ENCODE measurements at places on chromosomes 13 and 19.

GRCh38 chr19:46218160-46218559, 11.4 kb upstream of the IGFL1 start:
- DNase-seq = no peak

- no peak for DNase-seq
These were observed 274.7 kb downstream of the SUCLA2 start for GRCh38 chr13:47726394-47726793.

DNA sequence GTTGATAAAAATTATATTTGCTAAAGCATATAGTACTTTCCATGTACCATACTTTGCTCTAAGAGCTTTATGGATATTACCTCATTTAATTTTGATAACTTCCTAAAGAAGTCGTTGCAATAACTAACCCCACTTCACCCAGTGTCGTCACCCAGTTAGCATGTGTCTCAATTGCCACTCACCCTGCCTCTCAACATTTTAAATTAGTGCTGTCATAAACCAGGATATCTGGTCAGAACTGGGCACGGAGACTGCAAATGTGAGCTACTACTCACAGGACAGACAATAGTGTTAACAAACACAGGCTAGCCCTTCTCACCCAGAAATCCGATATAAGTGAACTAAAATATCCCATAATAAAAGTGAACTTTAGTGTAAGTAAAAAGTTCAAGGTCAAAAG, 430.6 kb downstream of the KLF12 start:
- no peak for DNase-seq

- DNase-seq = peak; percentile 22
These were observed 22.3 kb downstream of the NLRP11 start for GRCh38 chr19:55809381-55810058.

GRCh38 chr19:54343868-54344267, 4.9 kb upstream of the LILRA4 start:
- no peak for DNase-seq

GRCh38 chr19:16155128-16155527, 11.6 kb downstream of the HSH2D start:
- DNase-seq = no peak

DNA sequence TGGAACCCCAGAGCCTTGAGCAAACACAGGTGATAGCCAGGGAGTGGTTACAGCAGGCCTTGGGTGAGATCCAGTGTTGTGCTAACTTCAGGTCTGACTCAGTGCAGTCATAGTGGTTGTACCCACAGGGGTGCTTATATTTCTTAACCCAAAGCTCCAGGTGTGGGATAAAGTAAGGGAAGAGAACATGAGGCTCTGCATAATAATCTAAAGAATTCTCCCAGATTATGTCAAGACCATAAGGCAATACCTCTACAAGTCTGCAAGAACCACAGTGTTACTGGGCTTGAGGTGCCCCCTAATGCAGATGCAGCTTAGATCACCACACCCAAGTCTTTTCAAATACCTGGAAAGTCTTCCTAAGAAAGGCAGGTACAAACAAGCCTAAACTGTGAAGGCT, 485.4 kb downstream of the RFC3 start:
- DNase-seq = no peak

GRCh38 chr13:74129500-74130191, 4.6 kb downstream of the KLF12 start:
- DNase-seq = no peak

DNA sequence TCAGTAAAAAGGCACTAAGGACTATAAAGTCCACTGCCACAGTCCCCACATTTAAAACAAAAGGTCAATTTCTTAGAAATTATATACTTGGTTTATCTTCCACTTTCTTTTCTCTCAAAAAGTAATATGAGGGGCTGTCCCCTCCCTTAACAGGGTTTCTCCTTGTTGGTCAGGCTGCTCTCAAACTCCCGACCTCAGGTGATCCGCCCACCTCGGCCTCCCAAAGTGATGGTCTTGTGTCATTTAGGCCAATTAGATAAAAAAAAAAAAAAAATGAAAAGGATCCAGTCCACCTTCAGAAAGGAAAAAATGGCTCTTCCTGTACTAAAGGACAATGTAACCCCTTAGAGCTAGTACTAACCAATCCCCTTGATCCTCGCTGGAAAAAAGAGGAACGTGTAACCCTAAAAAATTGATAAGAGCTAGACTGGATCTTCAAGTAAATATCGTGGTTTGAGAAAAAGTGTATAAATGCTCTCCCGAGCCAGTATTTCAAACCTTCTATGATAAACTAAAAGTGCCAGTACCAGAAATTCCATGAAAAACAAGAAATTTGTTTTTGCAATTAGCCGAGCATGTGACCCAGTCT, 9.0 kb upstream of the CD70 start:
- DNase-seq = no peak

DNA sequence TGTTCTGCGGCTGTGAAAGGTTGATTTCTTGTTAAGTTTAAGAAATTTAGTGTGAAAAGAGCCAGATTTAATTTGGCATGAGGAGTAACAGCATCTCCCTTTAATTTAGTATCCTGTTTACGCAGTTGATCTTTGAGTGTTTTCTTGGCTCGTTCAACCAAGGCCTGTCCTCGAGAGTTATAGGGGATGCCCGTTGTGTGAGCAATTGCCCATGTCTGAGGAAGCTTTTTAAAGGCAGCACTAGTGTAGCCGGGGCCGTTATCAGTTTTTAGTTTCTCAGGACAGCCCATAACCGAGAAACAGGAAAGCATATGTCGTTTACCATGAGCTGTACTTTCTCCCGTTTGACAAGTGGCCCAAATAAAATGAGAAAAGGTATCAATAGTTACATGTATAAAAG, 47.5 kb upstream of the ZNF43 start:
- DNase-seq = no peak

DNA sequence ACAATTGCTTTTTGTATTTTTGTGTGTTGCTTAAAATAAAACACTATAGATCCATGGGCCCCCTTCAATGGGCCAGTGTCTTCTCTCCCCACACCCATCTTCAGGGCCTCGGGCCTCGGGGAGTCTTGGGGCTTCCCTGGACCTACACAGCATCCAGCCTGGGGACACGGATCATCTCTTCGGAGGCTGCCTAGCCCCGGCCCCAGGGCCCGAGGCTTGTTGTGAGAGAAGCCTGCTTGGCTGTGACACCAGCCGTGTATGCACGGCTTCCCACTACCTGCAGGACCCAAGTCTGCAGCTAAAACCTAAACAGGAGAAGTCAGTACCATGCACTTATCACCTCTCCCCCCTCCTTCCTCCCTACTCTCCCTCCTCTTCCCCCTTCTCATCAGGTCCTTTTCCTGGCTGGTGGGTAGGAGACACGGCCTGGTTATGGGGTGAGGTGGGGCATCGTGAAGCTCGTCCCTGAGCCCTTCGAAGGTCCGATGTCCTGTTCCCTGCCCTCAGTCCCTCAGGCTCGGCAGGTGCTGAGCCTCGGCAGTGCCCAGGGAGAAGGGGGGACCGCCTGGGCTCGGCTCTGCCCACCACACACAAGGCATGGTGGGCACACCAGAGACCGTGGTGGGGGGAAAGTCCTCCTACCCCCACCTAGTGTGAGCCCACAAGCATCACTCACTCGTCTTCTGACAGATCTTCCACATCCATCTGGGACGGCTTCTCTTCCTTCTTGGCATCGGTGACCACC, 9.5 kb downstream of the C13orf46 start:
- DNase-seq = no peak

DNA sequence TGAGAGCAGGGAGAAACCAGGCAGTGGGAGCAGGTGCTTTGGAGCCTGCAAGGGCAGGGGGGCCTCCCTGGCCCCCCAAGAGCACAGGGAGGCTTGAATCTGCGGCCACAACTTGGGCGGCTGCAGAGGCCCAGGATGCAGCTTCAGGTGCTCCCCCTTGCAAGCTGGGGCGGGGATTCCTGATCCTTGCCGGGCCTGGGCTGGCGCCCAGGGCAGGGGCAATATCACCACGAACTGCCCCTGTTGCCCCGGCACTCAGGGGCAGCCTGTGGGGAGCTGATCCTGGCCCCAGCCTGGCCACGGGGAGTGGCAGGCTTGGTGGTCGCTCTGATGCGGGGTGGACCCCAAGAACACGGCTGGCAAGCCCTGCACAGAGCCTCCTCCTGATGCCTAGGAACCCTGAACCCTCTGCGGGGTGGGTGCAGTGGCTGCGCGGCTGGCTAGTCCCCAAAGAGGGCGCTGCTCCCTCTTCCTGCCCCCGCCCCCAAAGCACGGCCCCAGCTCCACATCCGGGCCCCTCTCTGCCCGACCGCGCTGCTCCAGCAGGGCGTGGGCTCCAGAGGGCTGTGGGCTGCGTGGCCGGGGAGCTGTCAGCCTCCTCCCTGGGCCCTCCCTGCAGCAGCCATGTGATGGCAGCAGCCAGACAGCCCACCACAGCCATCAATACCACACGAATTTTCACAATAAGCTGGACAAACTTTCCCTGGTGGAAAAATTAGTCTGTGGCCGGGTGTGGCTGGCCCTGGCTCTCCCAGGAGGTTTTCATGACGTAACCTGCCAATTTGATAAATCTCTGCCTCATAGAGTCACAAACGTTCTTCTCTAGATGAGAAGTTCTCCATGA, 21.0 kb downstream of the TNFSF9 start:
- DNase-seq = no peak

GRCh38 chr13:40120781-40121180, 465.3 kb downstream of the COG6 start:
- DNase-seq = no peak

DNA sequence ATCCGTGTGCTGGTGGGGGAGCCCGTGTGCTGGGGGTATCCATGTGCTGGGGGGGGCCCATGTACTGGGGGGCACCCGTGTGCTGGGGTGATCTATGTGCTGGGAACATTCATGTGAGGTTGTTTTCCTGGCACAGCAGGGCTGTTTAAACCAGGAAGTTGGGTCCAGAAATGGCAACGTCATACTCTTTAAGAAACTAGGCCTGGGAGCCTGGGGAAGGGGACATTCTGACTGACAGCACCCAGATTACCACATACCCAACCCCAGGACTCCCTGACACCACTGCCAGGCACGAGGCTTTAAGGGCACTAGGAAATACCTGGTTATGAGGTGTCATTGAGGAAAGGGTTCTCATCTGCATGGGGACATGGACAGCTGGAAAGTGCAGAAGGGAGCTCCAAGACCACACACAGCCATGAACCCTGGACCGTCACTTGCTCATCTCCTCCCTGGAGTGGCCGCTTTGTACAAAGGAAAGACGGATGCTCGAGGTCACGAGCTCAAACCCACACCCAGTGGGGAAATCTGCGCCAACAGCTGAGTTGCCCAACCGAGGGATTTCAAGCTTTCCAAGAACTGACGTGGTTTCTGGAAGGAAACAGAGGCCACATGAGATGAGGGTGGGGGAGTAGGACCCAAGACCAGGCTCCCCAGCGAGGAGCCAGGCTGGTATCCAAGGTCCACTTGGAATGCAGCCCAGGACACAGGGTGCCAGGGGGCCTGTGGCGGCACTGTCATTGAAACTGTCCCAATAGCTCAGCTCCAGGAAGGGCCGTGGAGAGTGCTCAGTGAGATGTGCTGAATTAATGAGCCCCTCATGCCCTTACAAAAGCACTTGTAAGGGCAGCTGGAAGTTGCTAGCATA, 40.9 kb downstream of the RAB20 start:
- no peak for DNase-seq

GRCh38 chr13:111241862-111242261, 78.6 kb upstream of the TEX29 start:
- no peak for DNase-seq

DNA sequence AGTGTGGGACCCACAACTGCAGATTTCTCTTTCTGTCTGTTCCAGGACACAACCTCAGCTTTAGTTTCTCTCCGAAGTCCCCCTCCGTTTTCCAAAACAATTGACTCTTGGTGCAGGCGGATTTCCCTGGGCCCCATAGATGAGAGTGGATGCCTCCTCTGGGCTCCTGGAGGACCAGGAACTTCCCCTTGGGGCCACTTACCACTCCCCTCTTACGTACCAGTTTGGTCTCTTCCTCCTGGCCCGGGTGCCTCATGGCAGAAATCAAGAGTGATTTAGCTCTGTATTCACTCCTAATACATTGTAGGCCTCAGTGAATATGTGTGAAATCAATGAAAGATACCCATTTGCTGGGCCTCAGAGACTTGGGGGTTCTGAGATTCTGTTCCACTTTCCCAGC, 34.4 kb downstream of the PPP2R1A start:
- DNase-seq = no peak

DNA sequence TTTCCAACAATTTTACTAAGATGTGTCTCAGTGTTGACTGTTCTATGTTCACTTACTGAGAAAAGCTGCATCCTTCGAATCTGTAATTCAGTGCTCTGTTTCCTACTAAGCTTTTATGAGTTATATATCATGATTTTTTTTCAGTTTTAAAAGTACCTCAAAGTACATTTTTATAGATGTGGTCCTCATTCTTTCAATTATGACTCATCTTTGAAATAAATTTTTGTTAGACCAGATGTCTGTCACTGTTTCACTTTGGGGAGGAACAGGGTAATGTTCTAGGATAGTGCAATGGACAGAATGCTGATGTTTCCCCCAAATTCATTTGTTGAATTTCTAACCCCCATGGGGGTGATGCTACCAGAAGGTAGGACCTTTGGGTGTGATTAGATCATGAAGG, 74.8 kb downstream of the NALCN start:
- no peak for DNase-seq

GRCh38 chr13:28268800-28269223, 130.5 kb downstream of the PAN3 start:
- no peak for DNase-seq

GRCh38 chr19:3289971-3290569, 65.6 kb downstream of the CELF5 start:
- no peak for DNase-seq

GRCh38 chr19:35088131-35088913, 27.3 kb upstream of the FXYD3 start:
- peak; percentile 92 for DNase-seq

DNA sequence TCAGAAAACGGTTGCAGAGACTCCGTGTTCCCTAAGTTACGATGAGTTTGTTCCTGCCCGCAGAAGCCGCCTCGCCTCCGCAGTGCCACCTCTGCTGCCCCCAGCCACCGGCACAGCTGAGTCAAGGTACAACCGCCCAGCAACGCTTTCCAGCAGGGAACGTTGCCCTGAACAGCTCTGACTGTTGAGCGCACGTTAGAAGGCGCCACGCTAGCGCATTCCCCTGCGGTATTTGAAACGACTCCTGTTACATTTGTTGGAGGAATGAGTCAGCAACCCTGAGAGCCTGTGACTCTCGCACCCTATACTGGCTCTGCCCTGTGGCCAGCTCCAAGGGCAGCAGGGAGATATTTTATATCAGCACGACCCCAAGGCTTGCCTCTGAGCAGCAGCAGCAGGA, 302.8 kb downstream of the TEX29 start:
- no peak for DNase-seq

- peak; percentile 42 for DNase-seq
These were observed 825 bp upstream of the YIF1B start for GRCh38 chr19:38316477-38317067.

DNA sequence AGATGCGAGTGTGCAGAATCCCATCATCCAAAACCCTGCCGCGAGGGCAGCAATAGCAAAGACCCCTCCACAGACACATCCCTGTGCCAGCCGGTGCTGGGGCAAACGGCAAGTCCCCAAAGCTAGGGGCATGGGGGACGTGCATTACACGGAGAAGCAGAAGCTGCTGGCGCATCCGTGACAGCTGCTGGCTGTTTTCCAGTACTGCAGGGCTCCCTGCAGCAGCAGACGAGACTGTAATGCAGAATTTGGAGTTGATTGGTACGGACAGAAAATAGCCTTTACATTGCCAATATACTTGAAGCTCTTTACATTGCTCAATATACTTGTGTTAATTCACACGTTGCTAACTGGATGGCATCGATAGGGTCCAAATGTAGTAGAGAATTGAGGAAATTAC, 77.2 kb upstream of the TMTC4 start:
- DNase-seq = no peak

GRCh38 chr19:42207767-42208271, 9.7 kb downstream of the DEDD2 start:
- peak; percentile 95 for DNase-seq

GRCh38 chr13:45278096-45278645, 62.8 kb downstream of the TPT1 start:
- DNase-seq = no peak
